ENCODE measurements at places on chromosomes 11 and 22.
A peak's percentile ranks its signal among the peaks of the same experiment; 100 is the strongest.

- DNase-seq, result no peak
These were observed 505.4 kb downstream of the MN1 start for GRCh38 chr22:27296091-27296675.

DNA sequence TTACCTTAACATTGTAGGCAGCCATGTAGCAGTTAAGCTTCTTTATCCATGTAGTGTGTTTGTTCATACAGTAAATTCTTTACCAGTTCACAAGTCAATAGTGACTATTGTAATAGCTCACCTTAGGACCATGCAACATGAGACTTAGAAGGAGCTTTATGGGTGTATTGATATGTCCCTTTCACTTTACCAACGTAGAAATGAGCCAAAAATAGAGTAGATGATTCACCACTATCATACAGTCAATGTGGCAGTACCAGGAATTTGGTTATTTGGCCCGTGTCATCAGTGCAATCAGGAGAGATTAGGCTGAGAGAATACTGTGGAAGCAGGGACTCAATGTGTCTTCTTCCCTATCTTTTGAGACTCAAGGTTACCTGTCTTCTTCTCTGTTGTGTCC is 4.7 kb downstream of the ZDHHC13 start:
- no peak for DNase-seq

DNA sequence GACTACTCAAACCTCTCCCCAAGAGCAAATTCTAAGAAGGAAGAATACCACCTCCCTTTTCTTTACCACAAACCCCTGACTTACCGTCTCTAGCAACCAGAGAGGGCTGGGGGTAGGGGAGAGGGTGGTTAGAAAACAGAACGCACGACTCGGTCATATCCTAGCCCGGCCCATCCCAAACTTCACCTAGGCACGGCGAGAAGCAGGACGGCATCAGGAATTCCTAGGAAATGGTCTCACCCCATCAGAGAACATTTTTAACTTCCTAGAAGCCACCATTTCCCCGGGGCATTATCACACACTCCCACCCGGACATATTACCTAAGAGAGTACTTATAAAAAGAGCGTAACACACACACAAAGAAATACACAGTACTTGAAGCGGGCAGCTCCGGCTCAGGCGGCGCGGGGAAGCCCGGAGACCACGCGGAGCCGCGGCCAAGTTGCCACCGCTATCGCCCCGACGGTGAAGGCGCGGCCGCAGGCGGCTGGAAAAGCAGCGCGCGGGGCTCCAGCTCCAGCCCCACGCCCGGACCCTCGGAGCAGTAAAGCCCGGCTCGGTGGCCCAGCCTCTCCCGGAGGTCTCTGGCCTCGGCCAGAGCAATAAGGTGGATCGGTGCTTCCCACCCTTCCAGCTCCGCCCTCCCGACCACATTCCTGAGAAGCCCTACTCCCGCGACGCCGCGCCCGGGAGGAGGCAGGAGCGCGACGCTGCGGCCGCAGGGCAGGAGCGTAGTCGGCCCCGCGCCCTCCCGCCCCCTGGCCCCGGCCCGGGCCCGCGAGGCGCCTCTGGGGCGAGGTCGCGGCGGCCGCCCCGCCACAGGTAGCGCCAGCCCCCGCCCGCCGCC is 878 bp downstream of the RRAS2 start:
- peak; percentile 29 for DNase-seq

- DNase-seq, result no peak
These were observed 3.5 kb downstream of the CBX7 start for GRCh38 chr22:39148727-39149535.

DNA sequence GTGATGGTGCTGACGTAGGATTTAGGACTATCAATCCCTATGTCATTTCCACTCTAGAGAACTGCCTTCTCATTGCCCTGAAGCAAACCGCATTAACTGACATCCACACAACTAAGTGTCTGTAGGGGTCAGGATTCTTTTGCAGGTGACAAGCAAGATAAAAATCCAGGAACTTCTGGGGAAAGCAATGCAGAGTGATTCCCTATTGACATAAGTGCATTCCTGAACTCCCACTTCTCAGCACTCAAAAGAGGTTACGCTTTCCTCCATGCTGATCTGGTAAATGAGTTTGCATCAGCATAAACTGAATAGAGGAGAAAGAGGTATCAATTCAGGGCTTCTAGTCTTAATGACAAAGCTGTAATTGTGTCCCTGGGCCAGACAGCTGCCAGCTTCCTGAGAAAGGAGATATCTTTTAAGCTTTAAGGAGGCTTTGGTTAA is 224.6 kb upstream of the ISX start:
- DNase-seq, result no peak

DNA sequence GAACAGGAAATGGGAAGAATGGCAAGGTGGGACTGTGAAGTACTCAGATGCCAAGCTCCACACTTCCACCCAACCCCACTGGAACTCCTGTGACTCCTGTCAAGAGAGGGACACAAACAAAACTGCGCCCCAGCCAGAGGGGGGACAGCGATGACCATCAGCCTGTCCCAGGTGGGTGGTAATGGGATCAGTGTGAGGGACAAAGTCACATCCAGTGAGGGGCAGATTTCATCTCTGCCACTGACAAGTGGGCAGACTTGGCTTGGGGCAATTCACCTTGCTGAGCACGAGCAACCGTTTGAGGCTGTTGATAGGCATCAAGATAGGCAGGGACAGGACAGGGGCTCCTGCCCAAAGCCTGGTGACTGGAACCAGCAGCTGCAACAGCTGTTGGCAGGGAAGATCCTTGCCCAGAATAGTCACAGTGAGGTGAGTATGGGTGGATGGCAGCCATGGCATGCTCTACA is 105.4 kb upstream of the PITPNB start:
- no peak for DNase-seq

DNA sequence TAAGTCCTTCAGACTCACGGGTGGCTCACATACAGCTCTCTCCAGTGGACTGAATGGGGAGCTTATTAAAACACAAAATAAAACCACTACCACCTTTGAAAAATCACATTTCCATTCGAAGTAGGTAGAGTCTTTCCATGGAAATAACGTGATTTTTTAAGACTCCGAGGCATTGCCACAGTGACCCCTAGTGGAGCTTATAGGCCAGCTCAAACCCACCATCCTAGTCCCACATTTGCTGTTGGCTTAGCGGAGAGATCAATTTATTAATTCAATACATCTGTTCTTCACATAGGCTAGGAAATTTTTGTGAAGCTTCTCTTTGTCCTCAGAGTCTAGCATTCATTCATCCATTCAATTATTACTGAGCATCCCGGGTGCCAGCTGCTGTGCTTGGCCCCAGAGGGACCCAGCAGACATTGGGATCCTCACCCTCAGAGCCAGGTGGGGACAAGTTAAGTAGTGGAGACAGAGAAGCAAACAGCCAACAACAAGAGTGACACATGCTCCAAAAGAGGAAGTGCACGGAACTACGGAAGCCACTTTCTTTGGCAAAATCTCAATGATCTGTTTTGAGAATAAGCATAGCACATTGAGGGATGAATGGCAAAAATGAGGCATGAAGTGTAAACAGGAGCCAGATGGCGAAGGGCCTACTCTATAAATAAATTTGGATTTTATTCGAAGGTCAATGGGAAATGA is 10.2 kb upstream of the P4HA3 start:
- peak; percentile 49 for DNase-seq

DNA sequence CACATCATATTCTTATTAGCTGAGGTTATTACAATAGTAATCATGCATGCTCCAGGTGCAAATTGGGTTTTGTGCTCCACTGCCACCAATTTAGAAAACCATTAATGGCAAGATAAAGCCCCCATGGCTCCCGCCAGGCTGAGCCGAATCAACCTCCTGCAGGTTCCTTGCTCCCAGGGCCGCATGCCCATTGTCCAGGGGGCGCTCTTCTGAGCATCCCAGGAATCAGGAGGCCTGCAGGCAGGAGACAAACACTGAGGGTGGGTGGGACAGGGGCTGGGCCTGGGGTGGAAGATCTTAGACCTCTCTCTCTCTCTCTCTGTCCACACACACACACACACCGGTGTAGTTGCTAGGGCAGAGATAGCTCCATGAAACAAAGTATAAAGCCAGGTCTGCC is 57.4 kb downstream of the BUD13 start:
- no peak for DNase-seq

DNA sequence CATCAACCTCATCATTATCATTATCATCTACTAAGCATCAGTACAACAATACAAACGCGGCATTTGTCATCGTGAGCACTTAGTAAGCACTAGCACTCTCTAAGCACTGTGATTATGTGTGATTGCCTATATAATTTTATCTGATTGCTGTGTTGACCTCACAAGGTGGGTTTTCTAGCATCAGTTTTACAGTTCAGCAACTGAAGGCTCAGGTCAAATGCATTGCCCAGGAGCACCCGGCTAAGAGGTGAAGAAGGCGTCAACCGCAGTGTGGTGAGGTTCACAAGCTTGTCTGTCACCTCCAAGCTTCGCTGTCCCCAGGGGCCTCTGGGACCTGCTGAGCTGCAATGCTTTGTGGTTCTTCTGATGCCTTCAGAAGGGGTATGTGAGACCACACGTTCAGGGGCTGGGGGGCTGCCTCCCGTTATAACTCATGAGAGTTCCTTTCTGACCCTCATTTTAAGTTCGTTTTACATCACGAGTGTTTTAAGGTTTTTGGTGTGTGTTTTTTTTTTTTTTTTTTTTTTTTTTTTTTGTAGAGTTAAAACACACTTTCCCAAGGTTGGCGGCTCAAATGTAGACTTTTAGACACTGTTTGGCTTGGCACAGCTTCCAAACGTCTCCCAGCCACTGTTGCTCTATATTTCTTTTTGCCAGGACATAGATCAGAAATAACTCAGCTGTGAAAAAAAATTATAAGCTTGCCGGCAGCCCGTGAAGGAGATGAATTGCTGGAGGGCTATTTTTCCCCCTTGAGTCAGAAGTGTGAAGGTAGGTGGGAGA is 33.8 kb upstream of the SCUBE1 start:
- DNase-seq, result no peak

DNA sequence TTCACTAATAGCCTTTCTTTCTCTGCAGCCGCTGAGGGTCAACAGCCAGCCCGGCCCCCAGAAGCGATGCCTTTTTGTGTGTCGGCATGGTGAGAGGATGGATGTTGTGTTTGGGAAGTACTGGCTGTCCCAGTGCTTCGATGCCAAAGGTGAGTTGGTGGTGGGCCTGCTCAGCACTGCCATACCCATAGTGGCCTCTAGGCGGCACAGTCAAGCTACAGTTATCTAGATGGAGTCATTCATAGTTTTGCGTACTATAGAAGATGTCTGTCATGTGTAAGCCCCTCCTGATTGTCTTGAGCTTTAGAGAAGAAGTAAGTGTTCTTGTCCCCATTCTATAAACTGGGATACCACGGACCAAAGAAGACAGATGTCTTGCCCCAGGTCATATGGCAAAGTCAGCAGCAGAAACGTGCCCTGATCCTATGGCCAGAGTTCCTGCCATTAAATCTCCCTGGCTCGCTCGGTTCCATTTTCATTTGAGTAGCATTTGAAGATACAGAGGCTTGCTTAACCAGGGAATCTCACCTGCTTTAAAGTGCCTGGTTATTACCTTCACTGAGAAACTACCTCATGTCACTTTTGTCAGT is 42.1 kb upstream of the CRTAM start:
- DNase-seq, result peak; percentile 14

GRCh38 chr11:122105044-122105758 is 10.8 kb downstream of the BLID start:
- DNase-seq, result no peak

- no peak for DNase-seq
These were observed 17.1 kb downstream of the OR5B21 start for GRCh38 chr11:58490827-58491226.

- no peak for DNase-seq
These were observed 35.1 kb downstream of the RPL3 start for GRCh38 chr22:39284142-39284980.

DNA sequence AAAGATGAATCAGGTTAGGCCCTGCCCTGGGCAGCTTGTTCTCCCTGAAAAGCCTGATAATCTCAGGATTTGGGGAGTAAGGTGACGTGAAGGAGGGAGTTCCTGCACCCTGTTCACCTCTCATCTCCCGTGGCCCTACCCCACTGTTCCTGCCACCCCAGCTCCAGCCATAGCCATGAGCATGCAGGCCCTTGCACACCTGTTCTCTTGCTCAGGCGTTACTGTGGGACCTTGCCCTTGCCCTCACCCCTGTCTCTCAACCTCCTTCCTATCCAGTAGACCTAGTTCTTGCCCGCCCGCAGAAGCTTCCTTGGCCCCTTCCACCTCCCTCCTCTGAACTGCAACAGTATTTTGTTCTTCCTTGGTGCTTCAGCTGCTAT is 15.0 kb downstream of the TSKU start:
- DNase-seq, result no peak

- DNase-seq, result peak; percentile 62
These were observed 131.0 kb downstream of the PLEKHA7 start for GRCh38 chr11:16883174-16883573.

DNA sequence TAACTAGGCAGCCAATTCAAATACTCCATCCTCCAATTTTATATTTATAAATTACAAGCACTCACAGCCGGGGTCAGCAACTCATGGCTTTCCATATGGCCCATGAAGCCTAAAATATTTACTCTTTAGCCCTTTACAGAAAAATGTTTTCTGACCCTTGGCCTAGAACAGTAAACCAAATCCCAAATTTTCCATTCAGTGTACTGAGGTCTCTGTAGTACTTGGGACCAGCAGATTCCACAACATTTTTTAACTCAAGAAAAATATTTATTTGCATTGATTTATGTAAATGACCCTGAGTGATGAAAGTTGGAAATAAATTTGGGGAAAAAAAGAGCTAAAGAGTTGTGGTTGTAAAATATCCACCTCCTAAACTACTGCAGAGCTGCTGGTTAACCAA is 82.6 kb downstream of the SLC1A2 start:
- no peak for DNase-seq

DNA sequence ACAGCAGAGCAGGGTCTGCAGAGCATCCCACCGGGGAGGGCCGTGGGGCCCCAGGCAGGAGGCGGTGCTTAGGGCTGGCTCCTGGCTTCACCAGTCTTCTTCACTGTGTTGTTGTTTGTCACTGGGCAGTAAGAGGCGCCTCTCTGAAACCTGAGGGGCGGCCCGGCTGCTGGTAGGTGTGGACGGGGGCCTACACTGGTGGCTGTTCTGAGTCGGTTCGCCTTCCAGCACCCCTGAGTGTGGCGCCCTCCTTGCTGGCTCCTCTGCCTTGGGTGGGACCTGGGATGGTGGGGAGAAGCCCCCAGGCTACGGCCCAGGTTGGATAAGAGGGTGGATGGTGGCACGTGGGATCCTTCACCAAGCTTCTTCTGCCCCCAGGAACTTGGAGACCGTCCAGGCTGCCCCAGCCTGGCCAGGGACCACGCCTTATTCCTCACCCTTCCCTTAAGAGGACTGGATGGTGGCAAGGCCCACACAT is 10.4 kb upstream of the GRAMD4 start:
- DNase-seq, result no peak

GRCh38 chr11:17238377-17238776 is 30.6 kb upstream of the PIK3C2A start:
- no peak for DNase-seq

GRCh38 chr11:35326266-35326879 is 93.0 kb downstream of the SLC1A2 start:
- DNase-seq, result no peak

- DNase-seq, result peak; percentile 53
These were observed 1270.6 kb downstream of the LRRC4C start for GRCh38 chr11:40188848-40189247.

- DNase-seq, result no peak
These were observed 13.9 kb upstream of the MAML2 start for GRCh38 chr11:96356848-96357247.

GRCh38 chr22:35977136-35977535 is 51.5 kb downstream of the RBFOX2 start:
- no peak for DNase-seq

GRCh38 chr11:21927628-21928027 is 265.3 kb upstream of the ANO5 start:
- DNase-seq, result peak; percentile 21
